Lower lobe of right lung (tissue), 2 donors: ENCODE measurements at places on chromosomes 7 and 10. TPM values are rescaled to one million over a fixed set of nuclear protein-coding genes. Genes with fewer than 3 reads are reported as not detected.

DNA sequence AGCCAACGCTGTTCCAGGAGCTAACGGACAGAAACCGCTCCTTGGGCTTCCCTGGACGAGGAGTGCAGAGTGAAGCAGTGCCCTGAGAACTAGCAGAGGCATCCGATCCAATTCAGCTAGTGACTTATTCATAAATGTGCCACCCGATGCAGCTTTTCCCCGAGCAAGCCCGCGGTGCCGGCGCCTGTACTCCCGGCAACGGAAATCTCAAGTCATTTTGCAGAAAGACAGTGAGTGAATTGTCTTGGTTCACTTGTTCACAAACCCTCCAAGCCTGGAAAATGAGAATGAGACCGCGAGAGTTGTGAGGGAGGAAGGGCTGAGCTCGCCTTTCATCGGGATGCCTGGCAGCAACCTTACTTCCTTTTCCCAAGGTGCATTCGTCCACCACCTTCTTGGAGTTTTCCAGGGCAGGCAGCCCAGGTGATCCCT is 87.5 kb downstream of the COBL start:
- H3K27me3 ChIP-seq: no peaks in the 10 kb centered on the region
- DNase-seq: no peak
- peaks cover 20% of the 10 kb centered on the region for H3K4me1 ChIP-seq
- peak overlapping the region; percentile 29 for H3K4me3 ChIP-seq
- H3K36me3 ChIP-seq: no peaks in the 10 kb centered on the region

DNA sequence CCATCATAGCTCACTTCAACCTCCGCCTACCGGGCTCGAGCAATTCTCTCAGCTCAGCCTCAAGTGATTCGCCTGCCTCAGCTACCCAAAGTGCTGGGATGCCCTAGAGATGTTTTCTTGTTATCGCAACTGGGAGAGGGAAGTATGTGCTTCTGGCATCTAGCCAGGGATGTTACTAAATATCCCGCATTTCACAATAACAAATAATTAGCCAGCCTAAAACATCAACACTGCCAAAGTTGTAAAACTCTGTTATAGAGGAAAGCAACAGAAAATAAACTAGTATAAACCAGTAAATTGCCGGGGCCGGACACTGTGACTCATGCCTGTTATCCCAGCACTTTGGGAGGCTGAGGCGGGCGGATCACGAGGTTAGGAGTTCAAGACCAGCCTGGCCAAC is 7.2 kb downstream of the INA start:
- no peak for DNase-seq
- H3K4me1 ChIP-seq: no peaks in the 10 kb centered on the region
- H3K4me3 ChIP-seq: no peak overlapping the region
- H3K27me3 ChIP-seq: peaks cover 37% of the 10 kb centered on the region
- H3K27ac ChIP-seq: no peak overlapping the region

- no peaks in the 10 kb centered on the region for H3K36me3 ChIP-seq
- H3K27me3 ChIP-seq: no peaks in the 10 kb centered on the region
- no peak overlapping the region for H3K27ac ChIP-seq
- no peak overlapping the region for H3K4me3 ChIP-seq
- DNase-seq: no peak
Measured at GRCh38 chr7:138089080-138089901, 13.0 kb downstream of the AKR1D1 start.

GRCh38 chr7:94632338-94633013 is 23.5 kb downstream of the SGCE start:
- H3K36me3 ChIP-seq: no peaks in the 10 kb centered on the region
- no peaks in the 10 kb centered on the region for H3K27me3 ChIP-seq
- no peak for DNase-seq
- H3K4me1 ChIP-seq: peaks cover 10% of the 10 kb centered on the region
- no peak overlapping the region for H3K4me3 ChIP-seq

DNA sequence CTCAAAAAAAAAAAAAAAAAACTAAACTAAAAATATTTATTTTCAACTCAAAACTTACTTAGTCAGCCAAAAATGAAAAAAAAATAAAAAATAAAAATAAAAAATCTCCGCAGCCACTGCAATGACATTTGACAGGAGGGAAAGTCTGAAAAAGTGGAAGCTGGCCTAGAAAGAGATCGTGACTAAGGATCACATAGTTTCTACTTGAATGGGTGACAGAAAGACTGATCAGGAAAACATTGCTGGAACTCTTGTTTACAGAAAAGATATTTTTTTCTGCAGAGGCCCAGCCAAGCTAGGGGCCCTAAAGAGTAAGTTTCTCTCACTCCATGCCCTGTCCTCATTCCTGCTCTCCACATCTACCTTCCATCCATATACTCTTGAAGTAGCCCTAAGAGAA is 92.8 kb upstream of the KCND2 start:
- no peaks in the 10 kb centered on the region for H3K36me3 ChIP-seq
- H3K27me3 ChIP-seq: no peaks in the 10 kb centered on the region
- no peaks in the 10 kb centered on the region for H3K4me1 ChIP-seq
- H3K27ac ChIP-seq: no peak overlapping the region
- H3K4me3 ChIP-seq: no peak overlapping the region

DNA sequence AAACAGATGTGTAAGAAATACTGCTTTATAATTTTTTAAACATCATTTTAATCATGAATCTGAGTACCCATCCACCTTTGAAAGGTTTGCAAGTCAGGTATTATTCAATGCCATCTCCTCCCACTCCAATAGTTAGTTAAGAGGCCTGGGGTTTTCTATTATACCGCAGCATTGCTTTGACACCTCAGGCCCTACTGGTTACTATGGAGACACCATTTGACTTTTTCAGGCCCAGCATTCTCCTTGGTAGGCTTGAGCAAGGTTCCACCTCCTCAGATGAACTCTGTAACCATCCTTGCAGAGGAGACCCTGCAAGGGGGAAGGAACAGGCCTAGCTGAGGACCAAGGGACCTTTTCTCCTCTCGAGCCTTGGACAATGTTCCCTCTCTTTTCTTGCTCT is 326.9 kb upstream of the NPSR1 start:
- no peaks in the 10 kb centered on the region for H3K27me3 ChIP-seq
- H3K4me1 ChIP-seq: no peaks in the 10 kb centered on the region
- H3K27ac ChIP-seq: no peak overlapping the region
- no peak overlapping the region for H3K4me3 ChIP-seq
- no peaks in the 10 kb centered on the region for H3K36me3 ChIP-seq

DNA sequence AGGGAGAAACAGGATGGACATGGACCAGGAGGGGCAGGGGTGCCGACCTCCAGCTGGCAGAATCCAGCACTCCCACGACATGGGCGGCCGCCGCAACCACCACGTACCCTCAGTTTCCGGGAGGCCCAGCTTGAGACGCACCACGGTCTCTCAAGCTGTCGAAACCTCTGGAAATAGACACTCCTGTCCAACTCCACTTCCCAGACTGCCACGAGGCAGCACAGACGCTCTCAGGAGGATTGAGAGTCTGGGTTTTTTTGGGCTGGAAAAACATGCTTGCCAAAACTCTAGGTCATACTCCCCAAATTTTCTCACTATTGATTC is 37.9 kb upstream of the PDGFA start:
- H3K27ac ChIP-seq: no peak overlapping the region
- no peaks in the 10 kb centered on the region for H3K36me3 ChIP-seq
- H3K4me1 ChIP-seq: no peaks in the 10 kb centered on the region
- no peaks in the 10 kb centered on the region for H3K27me3 ChIP-seq

DNA sequence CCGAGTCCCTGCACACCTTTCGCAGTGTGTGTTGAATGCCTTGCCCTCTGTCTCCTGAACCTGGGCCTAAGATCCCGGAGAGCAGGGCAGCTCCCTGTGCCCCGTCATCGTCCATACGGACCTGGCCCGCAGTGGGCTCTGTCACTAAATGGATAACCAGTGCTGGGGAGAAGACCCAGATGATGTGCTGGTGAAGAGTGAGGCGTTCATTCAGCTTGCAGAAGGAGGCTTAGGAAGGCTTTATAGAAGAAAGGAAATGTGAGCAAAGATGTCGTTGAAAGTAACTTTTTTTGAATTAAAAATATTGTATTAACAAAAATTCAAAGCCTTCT is 34.4 kb downstream of the PFKFB3 start:
- H3K4me3 ChIP-seq: no peak overlapping the region
- no peaks in the 10 kb centered on the region for H3K27me3 ChIP-seq
- peaks cover 16% of the 10 kb centered on the region for H3K4me1 ChIP-seq
- H3K27ac ChIP-seq: no peak overlapping the region
- no peak for DNase-seq

DNA sequence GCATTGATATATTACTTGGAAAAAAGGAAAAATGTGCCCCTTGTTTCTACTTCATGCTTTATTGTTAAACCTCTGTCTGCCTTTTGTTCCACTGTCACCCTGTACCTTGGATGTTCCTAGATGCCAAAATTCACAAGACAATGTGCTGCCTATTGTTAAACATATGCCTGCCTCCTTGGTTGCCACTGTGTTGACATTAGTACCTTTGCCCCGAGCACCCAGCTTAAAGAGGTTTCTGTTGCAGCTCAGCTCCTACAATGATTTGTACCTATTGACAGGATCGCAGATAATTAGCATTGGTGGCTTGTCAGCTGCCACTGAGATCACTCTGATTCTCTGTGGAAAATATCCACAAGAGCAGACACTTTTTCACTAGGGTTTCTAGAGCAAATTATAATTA is 188.0 kb downstream of the KCND2 start:
- H3K27me3 ChIP-seq: no peaks in the 10 kb centered on the region
- H3K4me1 ChIP-seq: no peaks in the 10 kb centered on the region
- no peak for DNase-seq
- no peak overlapping the region for H3K4me3 ChIP-seq
- no peaks in the 10 kb centered on the region for H3K36me3 ChIP-seq
- H3K27ac ChIP-seq: no peak overlapping the region

DNA sequence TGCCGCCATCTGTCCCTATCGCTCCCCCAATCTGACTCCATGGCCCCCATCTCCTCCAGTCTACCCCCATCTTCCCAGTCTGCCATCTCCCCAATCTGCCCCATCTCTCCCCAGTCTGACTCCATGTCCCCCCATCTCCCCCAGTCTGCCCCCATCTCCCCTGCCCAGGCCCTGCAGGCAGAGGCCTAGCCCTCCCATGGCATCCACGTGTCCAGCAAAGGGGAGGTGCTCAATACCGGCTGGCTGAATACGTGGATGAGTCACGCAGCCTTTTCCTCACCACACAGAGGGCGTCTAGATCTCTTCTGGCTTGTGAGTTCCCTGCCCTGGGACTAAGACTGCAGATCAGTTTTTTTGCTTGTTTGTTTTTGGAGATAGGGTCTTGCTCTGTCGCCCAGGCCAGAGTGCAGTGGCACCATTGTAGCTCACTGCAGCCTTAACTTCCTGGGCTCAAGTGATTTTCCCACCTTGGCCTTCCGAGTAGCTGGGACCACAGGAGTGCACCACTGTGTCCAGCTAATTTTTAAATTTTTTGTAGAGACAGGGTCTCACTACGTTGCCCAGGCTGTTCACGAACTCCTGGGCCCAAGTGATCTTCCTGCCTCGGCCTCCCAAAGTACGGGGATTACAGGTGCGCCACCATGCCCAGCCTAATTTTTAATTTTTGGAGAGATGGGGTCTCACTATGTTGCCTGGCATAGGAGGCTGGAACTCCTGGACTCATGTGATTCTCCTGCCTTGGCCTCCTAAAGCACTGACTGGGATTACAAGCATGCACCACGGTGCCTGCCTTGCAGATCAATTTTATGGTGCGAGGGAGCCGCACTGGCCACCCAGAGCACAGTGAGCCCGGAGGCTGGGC is 15.3 kb upstream of the GPR146 start:
- peaks cover 23% of the 10 kb centered on the region for H3K4me1 ChIP-seq
- no peaks in the 10 kb centered on the region for H3K27me3 ChIP-seq
- peak overlapping the region; percentile 86 for H3K27ac ChIP-seq
- peak; percentile 84 for DNase-seq
- peaks cover 17% of the 10 kb centered on the region for H3K36me3 ChIP-seq
- H3K4me3 ChIP-seq: peak overlapping the region; percentile 78

- no peak overlapping the region for H3K27ac ChIP-seq
- no peaks in the 10 kb centered on the region for H3K36me3 ChIP-seq
- no peaks in the 10 kb centered on the region for H3K27me3 ChIP-seq
Measured at GRCh38 chr7:45007571-45008328, 7.7 kb downstream of the CCM2 start.

- no peaks in the 10 kb centered on the region for H3K36me3 ChIP-seq
- peak; percentile 77 for DNase-seq
- H3K27me3 ChIP-seq: peaks cover 7% of the 10 kb centered on the region
- peak overlapping the region; percentile 92 for H3K27ac ChIP-seq
- peak overlapping the region; percentile 78 for H3K4me3 ChIP-seq
Measured at GRCh38 chr7:37920849-37921805, 687 bp downstream of the EPDR1 start.

DNA sequence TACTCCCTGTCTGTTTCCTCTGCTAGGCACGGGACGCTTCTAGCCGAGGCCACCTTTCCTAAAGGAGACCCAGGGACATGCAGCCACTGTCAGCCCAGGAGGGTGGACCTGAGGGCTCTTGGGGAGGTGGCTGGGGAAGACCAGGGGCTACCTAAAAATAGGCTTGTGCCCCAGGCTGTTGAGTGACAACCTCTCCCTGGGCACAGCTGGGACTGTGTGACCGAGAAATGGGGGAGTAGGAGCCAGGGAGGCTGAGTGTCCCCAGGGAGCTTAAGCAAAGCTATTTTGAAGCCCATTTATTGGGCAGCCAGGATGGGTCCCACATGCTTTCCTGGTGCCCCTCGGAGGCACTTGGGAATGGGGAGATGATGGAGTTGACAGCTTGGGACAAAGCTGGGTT is 63.8 kb downstream of the CALML3 start:
- H3K4me3 ChIP-seq: no peak overlapping the region
- no peaks in the 10 kb centered on the region for H3K27me3 ChIP-seq
- no peak overlapping the region for H3K27ac ChIP-seq
- DNase-seq: peak; percentile 12

GRCh38 chr7:85479918-85480643 is 293.2 kb upstream of the SEMA3D start:
- H3K36me3 ChIP-seq: no peaks in the 10 kb centered on the region
- no peak overlapping the region for H3K27ac ChIP-seq
- no peaks in the 10 kb centered on the region for H3K4me1 ChIP-seq
- no peaks in the 10 kb centered on the region for H3K27me3 ChIP-seq

Gene NODAL
- total RNA-seq: not detected

Gene ZNF467
- total RNA-seq: 23.0 TPM

Gene CREB3L2
- 48.9 TPM for total RNA-seq

Gene GPRIN2
- 42.1 TPM for total RNA-seq

Gene ZKSCAN1
- 59.6 TPM for total RNA-seq

Gene SMO
- 3.1 TPM for total RNA-seq

Gene PDE6C
- total RNA-seq: not detected

Gene AOAH
- 29.2 TPM for total RNA-seq

Gene HSPA14
- 10.4 TPM for total RNA-seq

Gene UPK3B
- 16.6 TPM for total RNA-seq
